Activated CD4-positive, alpha-beta T cell treated with anti-CD3 and anti-CD28 coated beads for 48 hours (primary cell): ENCODE measurements at places on chromosomes 1 and 21.
A peak's percentile ranks its signal among the peaks of the same experiment; 100 is the strongest.

DNA sequence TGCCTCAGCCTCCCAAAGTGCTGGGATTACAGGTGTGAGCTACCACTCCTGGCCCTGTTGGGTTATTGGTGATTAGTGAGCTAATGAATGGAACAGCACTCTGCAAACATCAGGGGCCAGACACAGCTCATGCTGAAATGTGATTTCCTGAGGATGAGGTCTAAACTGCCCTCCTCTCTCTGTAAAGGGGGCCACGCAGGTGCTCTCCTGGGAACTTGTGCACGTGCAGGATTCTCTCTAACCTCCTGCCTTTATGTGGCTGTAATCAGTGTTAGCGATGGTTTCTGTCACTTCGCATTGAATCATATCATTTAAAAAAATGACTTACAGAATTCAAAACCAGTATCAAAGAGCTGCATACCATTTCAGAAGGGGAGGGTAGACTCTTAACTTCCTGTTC is 3.6 kb downstream of the GPR157 start:
- DNase-seq: no peak

- no peak for DNase-seq
These were observed 15.2 kb upstream of the PLEKHO1 start for GRCh38 chr1:150134537-150134936.

DNA sequence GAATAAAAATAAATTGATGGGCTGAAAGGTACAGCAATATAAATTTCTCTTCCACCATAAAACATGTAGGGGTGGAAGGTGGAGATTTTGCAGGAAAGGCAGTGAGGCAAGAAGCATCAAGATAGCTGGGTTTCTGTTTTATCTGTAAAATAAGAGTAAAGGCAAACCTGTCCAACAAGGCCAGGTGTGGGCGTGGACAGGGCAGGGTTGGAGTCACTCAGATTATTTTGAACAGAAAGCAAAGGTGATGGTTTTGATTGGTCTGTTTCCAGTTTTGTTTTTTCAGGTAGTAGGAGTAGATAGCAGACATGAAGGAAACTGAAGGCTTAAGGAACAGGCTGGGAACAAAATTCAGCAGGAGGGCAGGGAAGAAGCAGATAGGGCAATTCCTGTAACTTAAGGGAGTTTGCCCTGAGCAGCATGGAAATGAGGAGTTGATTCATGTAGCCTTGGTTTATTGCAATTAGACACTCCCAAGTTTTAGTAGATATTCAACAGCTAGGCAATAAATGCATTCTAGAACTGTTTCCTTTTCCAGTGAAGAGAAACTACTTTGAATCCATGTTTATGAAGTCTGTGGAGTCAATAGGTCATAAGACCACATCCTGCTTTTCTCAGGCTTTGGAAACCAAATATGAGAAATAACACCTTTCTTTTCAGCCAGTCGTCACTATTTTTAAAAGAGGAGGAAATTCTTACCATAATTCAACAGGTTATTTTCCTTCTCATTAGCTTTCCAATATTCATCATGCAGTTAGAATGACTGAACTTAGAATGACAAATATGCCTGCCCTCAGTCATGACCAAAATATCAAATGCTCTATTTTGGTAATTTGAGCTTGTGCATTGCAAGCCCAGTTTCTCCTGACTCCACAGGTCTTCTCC is 38.7 kb upstream of the CD55 start:
- peak; percentile 8 for DNase-seq

- no peak for DNase-seq
These were observed 137.5 kb downstream of the HLX start for GRCh38 chr1:221016751-221017150.

GRCh38 chr1:2104621-2105427 is 54.6 kb downstream of the PRKCZ start:
- DNase-seq: no peak

GRCh38 chr1:111802984-111803383 is 47.3 kb downstream of the DDX20 start:
- DNase-seq: no peak

- DNase-seq: no peak
These were observed 32.8 kb upstream of the PKP1 start for GRCh38 chr1:201250326-201251011.

DNA sequence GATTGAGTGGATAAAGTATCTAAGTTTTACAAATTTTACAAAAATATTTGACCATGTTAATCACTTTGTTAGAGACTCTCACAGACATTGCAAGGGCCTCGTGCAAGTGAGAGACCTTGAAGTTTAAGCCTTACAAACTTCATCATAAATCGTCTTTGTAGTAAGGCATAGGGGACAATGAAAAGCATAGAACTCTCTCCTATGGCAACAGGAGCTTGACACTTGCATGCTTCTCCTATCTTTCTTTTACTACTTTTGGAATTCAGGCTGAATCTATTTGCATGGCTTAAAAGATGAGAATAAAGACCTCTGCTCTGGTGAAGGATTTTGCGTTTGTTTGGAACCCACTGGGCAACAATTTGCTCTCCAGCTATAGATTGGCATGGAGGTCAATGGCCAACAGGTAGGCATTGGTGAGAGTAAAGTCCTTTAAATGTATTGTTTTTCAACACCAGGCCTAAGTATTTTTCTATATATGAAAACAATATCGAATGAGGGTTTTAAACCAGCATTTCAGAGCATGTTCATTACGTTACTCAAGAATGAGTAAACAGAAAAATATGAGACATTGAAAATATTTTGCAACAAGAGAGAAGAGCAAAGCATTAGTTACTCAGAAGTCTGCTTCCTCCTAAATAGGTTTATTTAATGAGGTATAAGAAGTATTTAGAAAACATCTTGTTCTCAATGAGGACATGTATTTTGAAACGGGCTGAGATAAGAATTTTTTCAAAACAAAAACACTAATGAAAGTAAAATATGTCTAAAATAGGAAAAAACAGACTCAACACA is 192.2 kb downstream of the TGFB2 start:
- DNase-seq: no peak

- DNase-seq: no peak
These were observed 19.2 kb downstream of the OLFML2B start for GRCh38 chr1:162004441-162004950.

GRCh38 chr1:111769517-111770146 is 13.9 kb downstream of the DDX20 start:
- DNase-seq: peak; percentile 52

DNA sequence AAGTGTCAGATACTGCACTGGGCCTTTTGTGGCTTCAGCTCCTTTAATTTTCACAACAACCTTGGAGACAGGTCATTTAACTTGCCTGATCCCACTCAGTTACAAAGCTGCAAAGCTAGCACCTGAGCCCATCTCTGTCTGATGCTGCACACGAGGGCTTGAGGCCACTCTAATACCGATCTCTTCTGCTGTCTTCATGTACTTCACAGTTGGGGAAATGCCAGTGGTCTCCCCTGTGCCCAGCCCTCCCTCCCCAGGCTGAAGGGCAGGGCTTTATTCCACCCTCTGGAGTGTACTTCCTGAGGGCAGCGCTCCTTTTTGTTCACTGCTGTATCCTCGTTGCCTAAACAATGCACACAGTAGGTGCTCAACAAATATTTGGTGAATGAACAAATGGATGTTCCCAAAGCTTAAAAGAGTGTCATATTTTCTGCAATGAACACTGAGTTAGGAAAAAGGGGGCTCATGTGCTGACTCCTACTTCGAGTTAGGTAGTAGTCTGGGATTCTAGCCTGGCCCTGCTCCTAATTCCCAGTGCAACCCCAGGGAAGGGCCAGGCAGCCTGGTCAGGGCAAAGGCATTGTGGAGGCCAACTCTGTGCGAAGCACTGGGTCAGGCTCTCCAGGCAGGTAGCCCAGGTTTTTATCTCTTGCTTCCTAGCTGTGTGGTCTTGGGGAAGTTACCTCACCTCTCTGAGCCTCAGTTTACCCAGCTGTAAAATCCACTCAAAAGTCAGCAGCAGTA is 1.1 kb downstream of the TMCO4 start:
- DNase-seq: no peak

DNA sequence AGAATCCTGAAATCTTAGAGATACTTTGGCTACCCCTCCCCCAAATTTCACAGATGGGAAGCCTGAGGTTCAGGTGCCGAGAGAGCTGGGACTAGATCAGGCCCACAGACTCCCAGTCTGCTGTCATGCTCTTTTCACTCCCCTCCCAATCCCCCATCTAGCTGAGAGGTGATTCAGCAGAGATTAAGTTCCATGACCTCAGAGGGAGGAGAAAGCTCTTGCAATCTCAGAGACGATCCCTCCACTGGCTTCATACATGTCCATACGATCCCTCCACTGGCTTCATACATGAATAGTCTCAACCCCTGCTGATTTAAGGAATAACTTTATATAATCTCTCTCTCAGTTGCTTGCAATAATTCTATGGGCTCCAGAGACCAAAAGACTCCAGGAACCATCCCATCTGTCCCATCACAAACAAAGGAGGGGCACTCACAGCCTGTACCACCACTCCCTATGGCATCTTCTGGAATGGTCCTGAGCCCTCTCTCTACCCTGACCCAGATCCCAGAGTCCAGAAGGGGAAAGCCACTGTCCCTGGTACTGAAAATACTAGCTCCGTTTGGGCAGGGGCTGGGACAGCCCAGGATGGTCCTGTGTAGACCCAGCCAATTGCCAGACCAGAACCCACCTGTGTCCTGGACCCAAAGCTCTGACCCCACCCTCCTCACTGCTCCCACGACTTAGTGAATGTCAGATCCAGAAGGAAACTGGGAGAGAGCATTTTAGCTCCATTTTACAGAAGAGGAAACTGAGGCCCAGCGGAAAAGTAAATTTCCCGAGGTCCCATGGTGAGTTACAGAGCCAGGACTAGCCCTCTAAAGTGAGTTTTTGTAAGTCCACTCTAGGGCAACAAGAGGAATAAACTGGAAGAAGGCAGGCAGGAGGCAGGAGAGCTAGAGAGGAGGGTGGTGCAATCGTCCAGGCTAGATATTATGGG is 27.1 kb downstream of the RIMS3 start:
- DNase-seq: no peak

- no peak for DNase-seq
These were observed 1.3 kb downstream of the GPSM2 start for GRCh38 chr1:108878160-108878469.

DNA sequence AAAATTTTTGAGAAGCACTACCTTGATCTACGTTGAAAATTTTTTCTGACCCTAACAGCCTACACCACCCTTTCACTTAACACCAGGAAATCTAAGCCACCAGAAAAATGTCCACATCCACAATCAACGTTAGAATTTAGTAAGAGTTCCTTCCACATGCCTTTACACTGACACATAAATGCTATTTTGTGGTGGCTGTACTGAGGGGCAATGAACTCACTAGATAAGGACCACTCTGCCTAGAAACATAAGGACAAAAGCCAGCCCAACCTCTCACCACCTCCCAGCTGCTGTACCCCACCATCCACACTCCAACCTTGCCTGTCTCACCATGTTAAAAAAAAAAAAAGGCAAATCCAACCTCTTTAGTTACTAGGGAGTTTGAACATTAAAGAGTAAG is 29.8 kb downstream of the PARP1 start:
- no peak for DNase-seq

DNA sequence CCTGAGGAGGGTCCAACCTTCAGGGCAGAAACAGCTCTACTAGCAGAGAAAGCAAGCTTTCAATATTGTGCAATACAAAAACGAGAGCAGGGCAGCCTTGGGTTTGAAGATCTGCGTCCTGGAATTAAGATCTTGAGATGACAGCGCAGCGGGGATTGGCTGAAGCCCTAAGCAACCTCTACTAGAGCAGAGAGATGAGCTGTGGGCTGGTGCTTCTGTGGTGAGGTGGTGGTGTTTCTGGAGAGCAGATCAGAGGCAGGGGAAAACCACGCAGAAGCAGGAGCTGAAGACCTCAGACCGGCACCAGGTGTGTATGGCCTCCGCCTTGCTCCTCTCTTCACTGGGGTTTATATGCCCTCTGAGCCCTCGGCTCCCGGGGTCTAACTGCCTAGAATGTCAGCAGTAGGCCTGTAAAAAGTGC is 12.5 kb downstream of the TRAF3IP3 start:
- peak; percentile 90 for DNase-seq

DNA sequence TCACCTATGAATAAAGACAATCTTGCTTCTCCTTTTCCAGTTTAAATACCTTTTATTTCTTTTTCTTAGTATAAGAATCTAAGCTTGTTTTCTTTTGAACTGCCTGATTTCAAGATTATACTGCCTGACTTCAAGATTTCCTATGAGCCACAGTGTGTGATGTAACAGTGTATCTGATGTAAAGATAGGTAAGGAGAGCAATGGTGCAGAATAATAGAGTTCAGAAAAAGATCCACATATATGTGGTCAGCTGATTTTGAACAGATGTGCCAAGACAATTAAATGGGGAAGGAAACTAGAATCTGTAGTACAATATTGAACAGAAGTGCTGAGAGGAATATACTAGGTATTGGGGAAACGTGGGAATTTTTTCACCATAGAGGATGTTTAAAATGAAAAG is 21.0 kb downstream of the EXO1 start:
- DNase-seq: no peak

- no peak for DNase-seq
These were observed 13.0 kb downstream of the FAM20B start for GRCh38 chr1:179038528-179039281.

DNA sequence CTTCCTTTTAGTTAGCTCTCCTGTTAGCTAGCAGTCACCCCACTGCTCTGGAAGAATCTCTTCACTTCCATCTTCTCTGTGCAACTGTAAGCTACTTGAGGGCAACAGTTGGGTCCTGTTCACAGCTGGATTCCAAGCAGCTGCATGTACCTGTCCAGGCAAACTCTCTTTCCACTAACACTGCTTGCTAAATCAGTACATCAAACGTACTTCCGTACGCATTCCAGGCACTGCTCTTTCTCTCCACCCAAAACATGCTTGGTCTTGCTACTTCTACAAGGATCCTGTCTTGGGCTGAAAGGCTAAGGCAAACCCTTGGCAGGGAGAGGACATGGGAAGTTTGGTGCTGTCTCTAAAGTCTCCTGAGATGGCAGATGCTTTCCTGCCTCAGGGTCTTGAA is 139.2 kb upstream of the CACNA1E start:
- DNase-seq: no peak

DNA sequence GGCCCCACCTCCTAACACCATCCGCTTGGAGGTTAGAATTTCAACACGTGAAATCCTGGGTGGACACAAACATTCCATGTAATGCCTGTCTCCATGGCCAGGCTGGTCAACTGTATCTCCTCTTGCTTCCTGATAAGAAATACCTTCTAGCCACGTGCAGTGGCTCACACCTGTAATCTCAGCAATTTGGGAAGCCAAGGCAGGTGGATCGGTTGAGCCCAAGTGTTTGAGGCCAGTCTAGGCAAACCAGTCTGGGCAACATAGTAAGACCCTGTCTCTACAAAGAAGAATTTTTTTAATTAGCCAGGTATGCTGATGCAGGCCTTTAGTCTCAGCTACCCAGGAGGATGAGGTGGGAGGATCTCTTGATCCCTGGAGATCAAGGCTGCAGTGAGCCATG is 58.3 kb upstream of the GALNT2 start:
- DNase-seq: no peak

DNA sequence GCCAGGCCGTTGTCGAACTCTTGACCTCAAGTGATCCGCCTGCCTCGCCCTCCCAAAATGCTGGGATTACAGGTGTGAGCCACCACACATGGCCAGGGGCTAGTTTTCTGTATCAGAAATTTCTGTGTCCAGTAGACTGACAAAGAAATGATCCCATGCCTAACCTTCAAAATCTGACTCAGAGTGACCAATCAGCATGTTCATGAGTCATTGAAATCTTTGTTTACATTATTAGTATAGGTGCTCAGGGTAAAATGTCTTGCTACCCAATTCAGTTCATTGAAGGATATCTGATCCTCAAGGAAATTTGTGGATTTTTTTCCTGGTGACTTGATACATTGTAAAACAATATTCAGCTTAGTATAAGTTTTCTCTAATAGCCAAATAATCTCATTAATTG is 11.0 kb upstream of the LDLRAD2 start:
- DNase-seq: no peak

GRCh38 chr1:179889589-179889988 is 7.5 kb downstream of the TOR1AIP1 start:
- no peak for DNase-seq
